ENCODE measurements at places on chromosomes 5 and 9.

DNA sequence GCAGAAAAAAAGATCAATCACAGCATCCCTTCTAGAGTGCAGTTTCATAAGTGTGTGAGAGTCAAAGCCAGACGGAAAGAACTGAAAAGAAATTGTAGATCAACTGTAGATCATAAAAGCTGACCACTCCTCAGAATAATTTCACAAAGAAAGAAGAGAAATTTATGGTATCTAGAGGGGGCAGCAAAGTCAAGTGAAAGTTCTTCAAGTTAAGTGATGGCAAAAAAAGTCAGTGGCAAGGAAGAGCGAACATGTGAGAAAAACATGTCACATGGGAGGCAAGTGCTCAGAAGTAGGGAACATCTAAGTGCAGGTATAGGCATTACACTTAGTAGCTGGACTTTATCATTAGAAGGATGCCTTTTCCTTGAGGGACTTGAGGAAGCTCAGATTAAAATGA lies 245.1 kb upstream of the ISL1 start:
- no peak for DNase-seq

GRCh38 chr9:92780206-92780605 lies 15.6 kb upstream of the BICD2 start:
- DNase-seq = no peak

- DNase-seq = peak; percentile 74
These were observed 57.9 kb downstream of the ARHGAP26 start for GRCh38 chr5:142827934-142828576.

DNA sequence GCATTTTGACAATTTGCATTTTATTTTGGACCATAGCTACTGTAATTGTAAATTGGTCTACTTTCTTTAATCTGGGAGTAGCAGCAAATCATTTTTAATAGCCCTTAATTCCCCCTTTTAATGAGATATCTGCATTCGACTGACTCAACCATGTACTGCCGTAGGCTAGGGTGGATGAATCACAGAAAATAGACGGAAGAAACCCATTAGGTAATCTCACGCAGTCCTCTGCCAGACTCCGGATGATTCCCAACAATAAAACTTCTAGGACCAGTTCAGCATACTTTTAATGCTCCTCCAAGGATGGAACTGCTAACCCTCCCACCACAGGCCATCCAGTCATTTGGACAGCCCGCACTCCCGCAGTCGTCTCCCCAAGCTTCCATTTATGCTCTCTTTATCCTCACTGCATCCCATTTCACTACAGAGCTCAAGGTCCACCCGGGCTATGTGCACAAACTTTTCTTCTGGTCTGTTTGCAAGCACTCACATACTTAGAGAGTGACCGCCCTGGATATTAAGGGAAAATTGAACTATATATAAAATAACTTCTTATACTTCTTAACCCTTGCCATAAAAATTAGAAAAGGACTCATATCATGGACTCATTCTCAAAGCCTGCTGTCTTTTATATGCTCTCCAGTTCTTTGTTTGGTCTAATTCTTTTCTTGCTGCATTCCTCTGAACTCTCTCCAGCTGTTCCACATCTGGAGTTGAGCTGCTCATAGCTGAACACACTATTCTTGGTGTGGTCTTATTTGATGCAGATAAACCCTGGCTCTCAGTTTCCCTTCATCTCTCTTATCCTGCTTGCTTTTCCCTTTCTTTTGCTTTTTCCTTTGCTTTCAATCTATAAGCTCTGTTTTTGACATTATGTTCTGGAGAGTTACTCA lies 326.6 kb downstream of the ARL15 start:
- no peak for DNase-seq

- DNase-seq = no peak
These were observed 64.7 kb downstream of the WWC1 start for GRCh38 chr5:168356171-168356570.

GRCh38 chr9:116361547-116361946 lies 208.0 kb downstream of the PAPPA start:
- DNase-seq = no peak

Data from NCI-H345 (cell line).